CD4-positive, CD25-positive, alpha-beta regulatory T cell (primary cell): ENCODE measurements at places on chromosomes 6 and 20. TPM values are rescaled to one million over a fixed set of nuclear protein-coding genes. Genes with fewer than 3 reads are reported as not detected.

- DNase-seq = peak; percentile 28
These were observed 7.5 kb downstream of the BCAS1 start for GRCh38 chr20:54062812-54063280.

DNA sequence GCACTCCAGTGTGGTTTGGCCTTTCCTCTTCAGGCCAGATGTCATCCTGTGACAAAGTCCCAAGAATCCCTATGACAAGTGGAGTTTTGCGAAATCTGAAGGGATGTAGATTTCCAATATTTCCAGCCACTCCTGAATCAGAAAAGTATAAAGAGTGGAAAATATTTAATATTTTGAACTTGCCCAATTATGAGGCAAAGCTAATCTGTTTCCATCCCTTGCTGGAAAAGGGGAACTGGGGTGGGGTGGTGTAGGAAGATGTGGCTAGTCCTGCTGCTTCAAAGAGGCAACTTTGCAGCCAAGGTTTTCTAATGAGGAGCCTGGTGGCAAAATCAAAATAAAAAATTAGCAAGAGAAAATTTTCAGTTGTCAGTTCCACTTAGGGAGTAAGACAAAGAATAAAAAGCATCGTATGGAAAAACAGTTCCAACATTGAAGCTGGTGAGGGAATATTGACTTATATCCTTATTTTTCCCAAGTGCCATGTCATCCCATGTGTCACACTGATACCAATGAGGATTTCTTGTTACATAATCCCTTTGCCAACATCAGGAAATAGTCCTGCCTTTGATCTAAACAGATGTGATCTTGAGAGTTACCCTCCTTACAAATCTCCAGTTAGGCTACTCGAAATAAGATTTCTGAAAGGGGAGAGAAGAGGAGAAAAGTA lies 480.0 kb upstream of the JARID2 start:
- DNase-seq = no peak

GRCh38 chr6:79981652-79982051 lies 22.8 kb upstream of the TTK start:
- no peak for DNase-seq

CABLES2 gene
- polyA plus RNA-seq = 0.49 TPM

POM121L2 gene
- not detected for polyA plus RNA-seq
